ENCODE measurements at places on chromosomes 2 and 18.

GRCh38 chr2:233855345-233855744 is 1.0 kb upstream of the HJURP start:
- no peak for DNase-seq

DNA sequence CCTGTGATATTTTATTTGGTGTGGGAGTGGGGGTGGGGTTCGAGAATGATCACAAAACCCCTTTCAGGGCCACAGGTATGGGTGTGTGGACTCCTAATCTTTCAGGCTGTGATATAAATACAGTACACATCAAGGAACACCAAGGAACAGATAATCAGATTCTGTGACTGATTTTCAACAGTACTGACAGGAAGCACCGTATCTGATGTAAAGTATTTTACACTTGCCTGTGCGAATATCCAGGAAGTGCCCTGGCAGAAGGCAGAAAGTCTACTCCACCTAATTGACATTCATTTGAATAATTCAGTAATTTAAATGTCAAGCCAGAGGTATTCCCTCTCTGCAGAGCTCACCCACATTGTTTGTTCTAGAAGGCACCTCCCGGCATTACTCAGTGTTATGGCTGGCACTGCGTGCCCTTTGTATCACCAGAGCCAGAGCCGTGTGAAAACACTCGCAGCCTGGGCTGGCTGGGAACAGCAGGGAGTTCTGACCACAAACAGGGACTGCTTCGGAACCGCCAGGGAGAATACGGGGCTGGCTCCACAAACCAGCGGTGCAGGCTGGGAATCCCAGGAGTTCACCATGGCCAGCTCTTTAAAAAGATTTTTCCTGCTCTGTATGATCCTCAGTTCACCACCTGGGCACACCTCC is 91.8 kb downstream of the ACVR1 start:
- no peak for DNase-seq

DNA sequence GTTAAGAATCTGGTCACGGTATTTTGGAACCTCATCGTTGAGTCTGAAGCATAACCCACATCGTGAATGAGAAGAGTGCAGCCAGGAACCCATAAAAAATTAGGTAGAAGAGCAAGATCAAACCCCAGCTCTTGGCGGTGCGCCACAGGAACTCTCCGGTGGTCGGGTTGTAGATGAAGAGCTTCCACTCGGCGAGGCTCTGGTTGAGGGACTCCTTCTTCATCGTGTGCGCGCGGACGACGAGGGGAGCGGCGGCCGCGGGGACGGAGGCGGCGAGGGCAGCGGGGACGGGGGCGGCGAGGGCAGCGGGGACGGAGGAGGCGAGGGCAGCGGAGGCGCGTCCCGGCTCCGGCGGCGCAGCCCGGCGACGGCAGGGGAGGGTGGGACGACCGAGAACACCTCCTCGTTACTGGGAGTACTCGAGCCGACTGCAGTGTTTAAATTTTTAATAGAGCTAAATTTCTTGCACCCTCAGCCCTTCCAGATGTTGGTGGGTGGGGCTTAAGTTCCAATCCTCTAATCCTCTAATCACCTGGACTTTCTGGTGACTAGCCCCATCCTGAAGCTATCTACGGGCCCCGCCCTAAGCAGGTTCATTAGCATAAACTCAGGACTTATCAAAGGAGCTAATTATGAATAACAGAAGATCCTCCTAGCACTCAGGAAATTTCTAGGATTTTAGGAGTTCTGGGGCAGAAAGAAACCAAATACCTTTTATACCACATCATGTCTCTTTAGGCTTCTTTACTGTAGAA is 20.4 kb upstream of the PAPOLG start:
- DNase-seq, result no peak

GRCh38 chr18:2204736-2205135 is 366.6 kb downstream of the METTL4 start:
- DNase-seq, result no peak

DNA sequence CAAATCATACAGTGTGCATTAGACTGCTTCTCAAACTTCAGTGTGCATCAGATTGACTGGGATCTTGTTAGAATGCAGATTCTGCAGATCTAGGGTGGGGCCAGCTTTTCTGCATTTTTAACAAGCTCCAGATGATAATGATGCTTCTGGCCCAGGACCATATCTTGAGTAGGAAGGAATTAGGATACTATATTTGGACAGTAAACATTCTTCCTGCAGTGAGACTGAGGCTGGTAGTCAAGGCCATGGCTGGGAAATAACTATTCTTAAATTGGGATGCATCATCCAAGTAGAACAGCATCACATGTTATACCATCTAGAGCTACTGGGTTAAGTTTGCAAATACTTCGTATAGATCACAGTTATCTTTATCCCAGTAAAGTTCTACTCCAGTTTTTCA is 28.4 kb upstream of the ARMC9 start:
- DNase-seq, result no peak

- DNase-seq, result no peak
Observed at GRCh38 chr2:61426267-61426897, 44.5 kb downstream of the USP34 start.

DNA sequence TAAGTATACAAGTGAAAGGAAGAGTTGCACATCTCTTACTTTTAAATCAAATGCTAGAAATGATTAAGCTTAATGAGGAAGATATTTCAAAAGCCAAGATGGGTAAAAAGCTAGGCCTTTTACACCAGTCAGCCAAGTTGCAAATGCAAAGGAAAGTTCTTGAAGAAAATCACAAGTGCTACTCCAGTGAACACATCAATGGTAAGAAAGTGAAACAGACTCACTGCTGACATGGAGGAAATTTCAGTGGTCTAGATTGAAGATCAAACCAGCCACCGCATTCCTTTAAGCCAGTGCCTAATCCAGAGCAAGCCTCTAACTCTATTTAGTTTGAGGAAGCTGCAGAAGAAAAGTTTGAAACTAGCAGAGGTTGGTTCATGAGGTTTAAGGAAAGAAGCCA is 79.1 kb downstream of the RBBP8 start:
- no peak for DNase-seq

- DNase-seq, result no peak
Observed at GRCh38 chr2:105570757-105571156, 171.9 kb upstream of the FHL2 start.

GRCh38 chr2:201186982-201187381 is 4.0 kb downstream of the CASP10 start:
- no peak for DNase-seq

GRCh38 chr2:128687565-128687964 is 368.9 kb upstream of the HS6ST1 start:
- no peak for DNase-seq

DNA sequence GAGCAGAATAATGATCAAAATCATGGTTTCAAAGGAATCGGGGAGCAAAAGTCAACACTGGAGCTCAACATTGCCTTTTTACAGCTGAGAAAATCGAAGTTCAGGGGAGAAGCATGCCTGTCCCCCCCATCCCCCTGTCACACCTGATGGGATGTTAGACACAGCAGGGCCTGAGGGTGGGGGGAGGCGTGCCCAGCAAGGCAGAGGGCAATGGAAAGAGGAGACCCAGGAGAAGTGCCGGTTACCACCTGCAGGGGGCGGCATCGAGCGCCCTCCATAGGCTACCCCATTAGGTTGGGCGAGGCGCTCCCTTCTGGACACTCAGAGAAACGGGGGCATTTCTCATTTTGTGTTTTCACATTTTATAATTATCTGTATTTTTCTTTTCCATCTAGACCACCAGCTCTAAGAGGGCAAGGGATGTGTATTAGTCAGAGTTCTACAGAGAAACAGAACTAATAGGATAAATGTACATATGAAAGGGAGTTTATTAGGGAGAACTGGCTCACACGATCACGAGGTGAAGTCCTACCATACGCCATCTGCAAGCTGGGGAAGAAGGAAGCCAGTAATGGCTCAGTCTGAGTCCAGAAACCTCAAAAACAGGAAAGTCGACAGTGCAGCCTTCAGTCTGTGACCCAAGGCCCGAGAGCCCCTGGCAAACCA is 271.3 kb downstream of the LRATD1 start:
- DNase-seq, result no peak

- DNase-seq, result no peak
Observed at GRCh38 chr2:33322612-33323011, 153.8 kb upstream of the RASGRP3 start.

DNA sequence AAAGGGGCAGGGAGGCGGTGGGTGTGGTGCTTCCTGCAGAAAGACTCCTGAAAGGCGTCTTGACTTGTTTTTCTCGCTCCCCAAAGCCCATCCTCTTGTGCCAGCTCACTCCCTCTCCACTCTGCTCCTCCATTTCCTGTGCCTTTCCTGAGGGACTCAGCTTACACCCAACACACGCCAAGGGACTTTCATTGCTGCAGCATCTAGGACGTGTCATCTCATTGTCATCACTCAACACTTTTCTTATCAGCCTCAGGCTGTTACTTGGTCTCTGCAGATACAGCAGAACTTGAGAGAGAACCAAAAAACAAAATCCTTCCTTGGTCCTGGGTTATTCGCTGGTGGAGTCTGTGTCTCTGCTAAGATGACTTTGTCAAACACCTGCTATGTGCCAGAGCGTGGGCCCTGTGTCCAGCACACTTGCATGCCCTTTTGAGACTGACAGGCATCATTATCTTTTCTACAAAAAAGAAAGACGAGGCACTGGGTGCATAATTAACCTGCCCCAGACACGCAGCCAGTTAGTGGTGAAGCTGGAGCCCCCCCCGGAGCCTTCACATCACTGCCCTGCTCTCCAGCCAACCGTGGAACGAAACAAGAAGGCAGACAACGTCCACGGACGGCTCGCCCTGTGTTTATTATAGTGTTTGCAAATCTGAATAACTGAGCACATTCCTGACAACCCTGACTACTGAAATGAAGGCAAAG is 261.7 kb upstream of the HDAC4 start:
- no peak for DNase-seq

- DNase-seq, result no peak
Observed at GRCh38 chr2:23791030-23791429, 135.9 kb downstream of the ATAD2B start.

DNA sequence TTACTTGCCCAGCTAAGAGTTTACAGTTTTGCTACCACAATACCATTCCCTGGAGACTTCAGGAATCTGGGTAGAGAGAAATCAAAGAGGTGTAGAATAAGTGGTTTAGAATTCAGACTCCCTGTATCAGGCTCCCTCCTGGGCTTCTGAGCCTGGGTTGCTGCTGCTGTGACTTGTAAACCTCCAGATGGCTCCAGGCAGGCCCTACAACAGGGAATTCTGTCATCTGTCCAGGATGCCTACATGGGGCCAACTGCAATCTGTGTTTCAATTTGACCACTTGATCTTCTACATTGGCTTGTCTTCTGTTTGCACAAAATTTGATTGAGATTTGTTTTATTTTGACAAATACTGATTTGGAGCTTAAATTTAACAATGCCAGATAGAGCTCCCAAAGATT is 183.9 kb downstream of the RAD51AP2 start:
- no peak for DNase-seq

DNA sequence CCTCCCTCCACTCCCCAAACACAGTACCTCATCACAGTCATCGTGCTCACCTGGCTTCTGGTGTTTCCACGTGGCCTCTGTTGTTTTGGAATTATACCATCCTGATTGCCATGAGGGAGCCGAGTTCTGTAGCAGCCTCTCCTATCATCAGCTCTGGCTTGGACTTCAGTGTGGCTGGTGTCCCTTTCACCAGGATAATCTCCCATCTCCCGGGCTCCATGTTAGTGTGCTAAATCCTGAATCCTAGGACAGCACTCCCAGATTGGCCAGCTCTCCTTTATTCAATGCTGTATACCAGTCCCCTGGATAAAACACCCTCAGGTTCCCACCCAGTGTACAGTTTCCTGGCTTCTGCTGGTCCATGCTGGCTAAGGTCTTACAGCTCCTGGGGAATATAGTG is 53.3 kb downstream of the LONRF2 start:
- no peak for DNase-seq

DNA sequence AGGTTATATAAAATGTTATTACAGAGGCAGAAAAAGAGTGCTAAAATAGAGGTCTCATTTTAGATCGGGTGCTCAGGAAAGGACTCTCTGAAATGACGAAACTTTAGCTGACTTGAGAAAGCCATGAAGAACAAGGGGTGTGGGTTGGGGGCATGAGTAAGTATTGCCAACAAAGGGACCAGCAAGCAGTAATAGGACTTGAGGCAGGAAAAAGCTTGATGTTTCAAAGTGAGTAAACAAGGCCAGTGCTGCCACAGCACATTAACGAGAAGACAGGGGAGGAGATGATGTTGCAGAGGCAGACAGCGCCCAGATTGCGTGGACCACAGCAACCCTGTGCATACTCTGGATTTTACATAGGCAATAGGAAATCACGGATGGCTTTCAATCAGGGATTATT is 318.8 kb downstream of the ZEB2 start:
- DNase-seq, result no peak

GRCh38 chr2:108612153-108612513 is 77.9 kb downstream of the LIMS1 start:
- DNase-seq, result no peak

- no peak for DNase-seq
Observed at GRCh38 chr2:180604077-180604476, 376.3 kb upstream of the UBE2E3 start.

GRCh38 chr2:23660237-23660636 is 266.7 kb downstream of the ATAD2B start:
- no peak for DNase-seq

DNA sequence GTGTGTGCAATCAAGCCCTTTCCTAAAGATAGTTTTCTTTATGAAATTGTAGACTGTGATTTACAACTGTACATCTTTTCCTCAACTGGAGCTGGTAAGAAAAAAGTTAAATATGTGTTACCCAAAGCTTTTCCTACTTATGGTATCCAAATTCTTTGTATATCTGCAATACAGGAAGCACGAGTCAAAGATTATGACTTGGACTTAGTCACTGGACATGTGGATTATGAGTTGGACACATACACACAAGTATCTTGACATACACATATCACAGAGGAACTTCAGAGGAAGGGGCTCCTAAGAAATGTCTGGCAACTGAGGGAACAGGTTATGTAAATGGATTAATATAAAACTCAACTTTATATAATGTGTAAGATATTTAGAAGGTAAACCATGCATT is 35.2 kb downstream of the PRELID3A start:
- no peak for DNase-seq

GRCh38 chr2:43605079-43605655 is 9.3 kb upstream of the THADA start:
- peak; percentile 35 for DNase-seq

GRCh38 chr18:63105636-63106316 is 213.8 kb downstream of the BCL2 start:
- DNase-seq, result no peak

DNA sequence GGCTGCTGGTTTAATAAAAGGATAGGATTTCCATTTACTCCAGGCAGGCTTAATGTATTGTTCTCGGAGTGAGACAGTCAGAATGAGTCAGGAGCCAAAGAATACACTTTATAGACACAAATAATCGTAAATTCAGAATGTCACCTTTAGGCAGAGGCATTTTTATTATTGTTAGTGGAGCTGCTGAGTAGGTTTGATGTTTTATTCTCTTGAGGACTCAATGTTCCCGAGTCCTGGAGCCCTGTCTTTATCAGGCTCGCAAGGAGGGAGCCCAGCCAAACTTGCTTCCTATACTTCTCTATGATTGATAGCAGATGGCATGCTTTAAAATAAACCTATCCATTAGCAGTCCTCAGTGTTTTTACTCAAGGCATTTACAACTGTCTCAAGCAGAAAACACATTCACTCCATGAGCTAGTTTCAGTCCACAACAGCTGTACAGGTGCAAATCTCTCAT is 492.3 kb upstream of the ZEB2 start:
- DNase-seq, result no peak
